ENCODE measurements at places on chromosomes 7 and 10. TPM values are rescaled to one million over a fixed set of nuclear protein-coding genes. Genes with fewer than 3 reads are reported as not detected.

DNA sequence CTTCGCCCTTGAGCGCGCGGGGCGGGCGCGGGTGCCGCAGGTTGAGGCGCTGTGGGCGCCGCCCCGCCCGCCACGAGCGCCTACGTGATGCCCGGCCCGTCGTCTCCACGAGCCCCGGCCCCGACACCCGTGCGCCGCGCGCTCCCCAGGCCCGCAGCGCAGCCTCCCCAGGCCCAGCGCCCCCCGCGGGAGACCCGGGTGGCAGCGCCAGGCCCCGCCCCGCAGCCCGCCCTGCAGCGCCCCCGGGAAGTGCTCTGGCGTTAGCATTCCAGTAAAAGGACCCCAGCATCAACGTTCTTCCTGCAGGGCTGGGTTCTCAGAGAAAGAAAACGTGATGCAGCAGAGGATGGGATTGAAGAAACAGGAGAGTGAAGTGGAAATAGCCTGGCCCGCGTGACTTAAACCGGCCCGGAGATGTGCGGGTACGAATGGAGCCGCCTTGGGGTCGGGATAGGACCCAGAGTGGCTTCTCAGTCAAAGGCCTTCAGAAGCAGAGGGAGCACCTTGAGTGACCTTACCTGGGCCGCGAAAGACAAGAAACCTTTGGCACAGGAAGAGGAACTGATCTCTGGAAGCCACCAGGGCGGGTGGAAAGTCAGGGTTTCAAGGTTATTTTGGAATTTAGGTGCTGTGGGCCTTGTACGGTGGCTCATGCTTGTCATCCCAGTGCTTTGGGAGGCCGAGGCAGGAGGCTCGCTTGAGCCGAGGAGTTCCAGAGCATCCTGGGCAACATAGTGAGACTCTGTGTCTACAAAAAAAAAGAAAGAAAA lies 1.8 kb downstream of the PFKP start:
- DNase-seq = no peak

- DNase-seq = no peak
Measured at GRCh38 chr10:99364125-99364524, 35.0 kb downstream of the CNNM1 start.

Gene HTRA1
- total RNA-seq = 83.9 TPM

Gene IGFBP3
- total RNA-seq = 150 TPM

- no peak for DNase-seq
Measured at GRCh38 chr10:115818012-115818411, 455.0 kb downstream of the GFRA1 start.

GRCh38 chr7:985915-986741 lies 3.1 kb downstream of the CYP2W1 start:
- no peak for DNase-seq

Gene PCDH15
- 1.9 TPM for total RNA-seq

Gene NPFFR1
- total RNA-seq = 0.05 TPM

GRCh38 chr7:29190349-29191045 lies 4.1 kb upstream of the CHN2 start:
- DNase-seq = no peak

Gene PLEKHS1
- 0.42 TPM for total RNA-seq

GRCh38 chr10:2786251-2786650 lies 281.1 kb upstream of the PFKP start:
- DNase-seq = no peak

GRCh38 chr7:109890622-109891021 lies 1200.3 kb upstream of the LRRN3 start:
- DNase-seq = no peak

- DNase-seq = no peak
Measured at GRCh38 chr7:209906-210305, 17.5 kb downstream of the FAM20C start.
